ENCODE measurements at places on chromosomes 1 and 21.

DNA sequence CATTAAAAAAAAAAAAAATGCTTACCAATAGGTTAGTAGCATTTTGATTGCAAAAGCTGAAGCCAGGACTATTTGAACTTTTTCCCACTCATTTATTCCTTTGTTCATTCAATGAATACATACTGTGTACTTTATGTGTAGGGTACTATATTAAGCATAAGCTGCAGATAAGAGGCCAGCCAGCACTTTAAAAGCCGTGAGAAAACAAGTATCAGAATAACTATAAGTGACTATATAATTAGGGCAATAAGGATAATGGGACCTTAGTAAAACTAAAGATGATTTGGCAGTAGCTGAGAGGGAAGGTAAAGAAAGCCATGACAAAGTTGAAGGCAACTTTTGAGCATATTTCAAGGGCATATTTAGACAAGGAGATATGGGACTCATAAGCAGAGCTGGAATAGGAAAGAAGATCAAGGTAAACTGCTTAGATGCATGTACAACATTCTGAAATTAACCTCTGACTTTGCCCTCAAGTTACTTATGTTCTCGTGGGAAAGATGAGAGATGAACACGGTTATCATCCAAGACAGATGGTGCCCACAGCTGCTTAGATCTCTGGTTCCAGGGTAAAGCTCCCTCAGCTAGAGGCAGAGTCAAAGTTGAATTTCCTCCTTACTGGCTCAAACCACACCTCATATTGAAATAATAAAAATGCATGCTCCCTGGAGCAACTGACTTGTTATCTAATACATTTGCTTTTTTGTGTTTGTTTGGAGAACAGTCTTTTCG lies 44.0 kb upstream of the FMO2 start:
- no peak for DNase-seq

GRCh38 chr1:242523719-242524570 lies 552 bp downstream of the PLD5 start:
- DNase-seq, result no peak

DNA sequence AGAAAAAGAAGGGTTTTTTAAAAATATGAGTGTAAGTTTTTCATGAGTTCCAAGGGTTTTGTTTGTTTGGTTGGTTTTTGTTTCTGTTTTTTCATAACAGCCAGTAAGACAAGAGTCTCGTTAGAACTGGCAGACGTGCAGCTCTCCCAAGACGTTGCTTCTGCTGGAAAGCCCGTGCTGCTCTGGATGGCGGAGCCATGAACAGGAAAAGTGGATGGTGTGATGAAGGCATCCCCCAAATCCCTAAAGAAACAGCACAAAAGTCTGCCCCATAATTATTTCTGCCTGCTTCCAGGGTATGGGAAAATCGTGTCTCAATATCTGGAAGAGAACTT lies 157.9 kb upstream of the BACE2 start:
- DNase-seq, result peak; percentile 78

DNA sequence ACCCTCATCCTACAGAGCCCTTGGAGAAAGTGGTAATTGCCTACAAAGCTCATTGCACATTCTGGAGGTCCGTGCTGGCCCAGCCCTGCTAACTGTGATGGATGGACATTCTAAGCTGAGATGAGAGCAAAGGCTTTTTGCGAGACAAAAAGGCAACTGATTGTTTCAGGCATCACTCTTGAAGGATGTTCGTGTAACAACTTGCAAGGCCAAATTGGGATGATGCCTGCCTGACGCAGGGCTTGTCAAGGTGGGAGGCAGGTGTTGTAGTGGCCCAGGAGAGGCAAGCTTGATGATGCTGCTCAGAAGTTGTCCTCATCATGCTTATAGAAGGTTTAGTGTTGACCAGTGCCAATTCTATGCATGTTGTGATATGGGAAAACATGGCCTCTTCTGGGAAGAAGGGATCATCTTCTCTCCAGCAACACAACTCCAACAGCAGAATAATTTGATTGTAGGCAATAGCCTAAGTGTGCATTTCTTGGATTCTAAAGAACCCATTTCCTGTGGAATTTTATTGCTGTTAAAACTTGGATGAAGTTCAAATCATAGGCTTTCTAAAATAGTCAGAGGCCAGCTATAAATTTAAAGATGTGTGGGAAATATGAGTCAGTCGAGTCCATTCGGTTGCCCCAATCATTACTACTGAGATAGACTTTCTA lies 102.5 kb upstream of the COA6 start:
- DNase-seq, result no peak

- no peak for DNase-seq
Observed at GRCh38 chr21:25562660-25563059, 44.6 kb downstream of the MRPL39 start.
